ENCODE measurements at places on chromosomes 3 and 15. TPM values are rescaled to one million over a fixed set of nuclear protein-coding genes. Genes with fewer than 3 reads are reported as not detected.

Gene CAMK2N2
- total RNA-seq, result 0.66 TPM

Gene NAA80
- total RNA-seq, result 6.7 TPM

GRCh38 chr15:77014132-77015081 is 19.5 kb downstream of the PSTPIP1 start:
- no peaks in the 10 kb centered on the region for H3K36me3 ChIP-seq
- H3K27ac ChIP-seq, result no peak overlapping the region
- DNase-seq, result no peak
- H3K4me1 ChIP-seq, result no peaks in the 10 kb centered on the region
- H3K27me3 ChIP-seq, result no peaks in the 10 kb centered on the region

- H3K27ac ChIP-seq, result no peak overlapping the region
- H3K4me3 ChIP-seq, result no peak overlapping the region
- no peak for DNase-seq
- H3K36me3 ChIP-seq, result no peaks in the 10 kb centered on the region
- no peaks in the 10 kb centered on the region for H3K4me1 ChIP-seq
- H3K27me3 ChIP-seq, result no peaks in the 10 kb centered on the region
Measured at GRCh38 chr3:135231737-135232136, 436.7 kb downstream of the EPHB1 start.

DNA sequence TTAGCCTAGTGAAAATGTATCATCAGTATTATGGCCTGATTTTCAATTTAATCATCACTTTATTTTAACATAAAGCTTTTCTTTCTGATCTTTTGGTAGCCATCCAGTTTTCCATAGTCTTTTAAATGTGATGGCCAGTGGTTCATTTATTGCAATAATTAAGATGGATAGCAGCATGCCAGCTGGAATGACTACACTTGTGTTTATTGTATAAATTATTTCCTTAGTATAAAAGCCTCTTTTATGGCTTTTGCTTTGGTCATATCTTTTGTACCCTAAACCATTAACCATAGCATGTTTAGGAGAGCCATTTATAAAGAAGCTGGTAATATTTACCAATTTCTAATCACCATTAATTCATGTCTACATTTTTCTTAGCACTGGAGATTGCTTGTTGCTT is 31.7 kb downstream of the ALCAM start:
- no peaks in the 10 kb centered on the region for H3K4me1 ChIP-seq
- DNase-seq, result no peak
- H3K27me3 ChIP-seq, result no peaks in the 10 kb centered on the region
- no peaks in the 10 kb centered on the region for H3K36me3 ChIP-seq
- no peak overlapping the region for H3K4me3 ChIP-seq
- H3K27ac ChIP-seq, result no peak overlapping the region

Data from Caco-2 (cell line).